ENCODE measurements at places on chromosomes 5 and 9. TPM values are rescaled to one million over a fixed set of nuclear protein-coding genes. Genes with fewer than 3 reads are reported as not detected.

- no peak for DNase-seq
These were observed 405.8 kb upstream of the TLE4 start for GRCh38 chr9:79166005-79166404.

DNA sequence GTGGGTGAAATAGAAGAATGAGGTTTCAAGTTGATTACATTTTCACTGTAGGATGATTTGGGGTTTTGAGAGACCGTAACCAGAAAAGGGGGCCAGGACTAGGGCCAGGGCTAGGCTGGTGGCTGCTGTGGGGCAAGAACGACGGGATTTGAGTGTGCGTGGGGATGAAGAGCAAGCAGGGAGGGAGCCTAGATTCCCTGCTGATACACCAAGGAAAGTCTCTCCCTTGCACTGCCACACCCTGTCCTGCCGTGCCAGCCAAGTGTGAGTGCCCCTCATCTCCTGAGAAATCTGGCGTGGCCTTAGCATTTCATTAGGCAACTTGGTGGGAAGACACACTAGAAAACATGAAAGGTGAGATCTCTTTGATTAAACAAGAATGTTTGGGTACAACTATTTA is 42.6 kb downstream of the RAI14 start:
- no peak for DNase-seq

DNA sequence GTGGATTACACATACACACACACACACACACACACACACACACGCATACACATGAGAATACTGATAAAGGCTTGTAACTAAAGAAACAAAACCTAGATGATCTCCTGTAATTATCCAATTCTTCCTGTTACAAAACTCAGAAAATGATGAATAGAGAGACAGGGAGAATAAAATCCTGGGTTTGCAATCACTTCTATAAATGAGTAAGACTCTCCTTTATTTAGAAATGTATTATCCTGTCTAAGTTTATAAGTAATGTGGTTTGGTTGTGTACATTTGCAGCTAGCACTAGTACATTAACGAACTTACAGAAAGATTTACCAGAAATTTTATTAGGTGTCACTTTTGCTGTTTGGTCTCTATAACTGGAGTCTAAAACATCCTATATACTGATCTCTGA is 2.8 kb upstream of the PRR16 start:
- DNase-seq = no peak

The COL23A1 gene
- 0.11 TPM for total RNA-seq

The CDKN2B-AS1 gene
- total RNA-seq = 0.81 TPM
